ENCODE measurements at places on chromosomes 2 and 18.

DNA sequence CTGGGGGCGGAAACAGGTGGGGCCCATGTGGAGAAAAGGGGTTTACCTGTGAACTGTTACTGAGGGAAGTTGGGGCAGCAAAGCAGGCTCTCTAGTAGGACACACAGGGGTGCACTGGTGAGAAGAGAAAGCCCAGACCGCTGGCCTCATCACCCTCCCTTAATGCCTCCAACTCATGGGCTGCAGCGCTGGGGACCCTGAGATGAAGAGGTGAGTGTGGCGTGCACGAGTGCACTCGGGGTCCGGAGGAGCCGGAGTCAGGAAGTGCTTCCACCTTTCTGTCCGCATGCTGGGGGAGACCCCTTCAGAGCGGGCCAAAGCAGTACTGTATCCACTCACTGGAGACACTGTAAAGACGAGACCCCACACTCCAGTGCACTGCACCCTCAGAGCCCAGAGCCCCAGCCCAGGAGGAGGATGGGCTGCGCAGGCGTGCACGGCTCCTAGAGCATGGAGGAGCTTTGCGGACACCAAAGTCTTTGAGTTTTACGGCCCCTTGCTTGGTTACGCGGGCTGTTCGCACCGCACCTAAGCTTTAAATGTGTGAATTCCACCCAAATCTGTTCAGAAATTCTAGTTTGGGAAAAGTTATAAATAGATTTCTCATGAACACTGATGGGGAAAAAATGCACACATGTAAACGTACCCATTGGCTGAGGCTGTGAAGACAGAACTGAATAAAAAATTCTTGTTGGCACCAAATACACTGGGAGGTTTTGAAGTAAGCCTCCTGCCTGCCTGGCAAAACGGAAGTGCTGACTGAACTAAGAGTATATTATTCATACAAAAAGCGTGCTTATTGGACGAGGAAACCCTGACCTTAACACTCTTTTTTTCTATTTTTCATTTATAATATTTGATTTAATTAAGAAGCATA lies 45.4 kb upstream of the PPP4R1 start:
- no peak for DNase-seq

- no peak for DNase-seq
Measured at GRCh38 chr2:79200762-79201161, 41.2 kb upstream of the REG3A start.

DNA sequence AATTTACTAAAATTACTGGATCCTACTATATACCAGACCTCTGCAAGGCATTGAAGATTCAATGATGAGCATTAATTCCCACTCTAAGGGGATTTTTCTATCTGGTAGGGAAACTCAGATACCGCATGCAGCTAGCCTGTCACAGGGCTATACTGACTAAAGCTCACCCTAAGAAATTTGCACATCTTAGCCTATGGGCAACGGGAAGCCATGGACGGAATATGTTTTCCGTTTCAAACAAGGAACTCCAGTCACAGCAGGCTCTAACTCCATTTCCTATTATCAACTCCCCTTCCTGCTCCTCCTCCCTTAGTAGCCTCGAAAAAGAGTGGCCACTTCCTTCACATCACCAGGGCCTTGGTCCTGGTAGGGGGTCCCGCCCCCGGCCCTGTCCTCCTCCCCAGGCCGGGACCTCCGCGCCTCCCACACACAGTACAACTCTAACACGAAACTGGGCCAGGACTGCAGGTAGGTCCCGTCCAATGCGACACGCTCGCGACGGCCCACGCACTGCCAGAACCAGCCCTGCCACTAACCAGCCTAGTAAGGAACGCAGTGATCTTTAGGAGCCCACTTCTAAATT lies 659 bp upstream of the COX5B start:
- DNase-seq: no peak

- DNase-seq: no peak
Measured at GRCh38 chr18:11857177-11857887, 6.1 kb downstream of the CHMP1B start.

DNA sequence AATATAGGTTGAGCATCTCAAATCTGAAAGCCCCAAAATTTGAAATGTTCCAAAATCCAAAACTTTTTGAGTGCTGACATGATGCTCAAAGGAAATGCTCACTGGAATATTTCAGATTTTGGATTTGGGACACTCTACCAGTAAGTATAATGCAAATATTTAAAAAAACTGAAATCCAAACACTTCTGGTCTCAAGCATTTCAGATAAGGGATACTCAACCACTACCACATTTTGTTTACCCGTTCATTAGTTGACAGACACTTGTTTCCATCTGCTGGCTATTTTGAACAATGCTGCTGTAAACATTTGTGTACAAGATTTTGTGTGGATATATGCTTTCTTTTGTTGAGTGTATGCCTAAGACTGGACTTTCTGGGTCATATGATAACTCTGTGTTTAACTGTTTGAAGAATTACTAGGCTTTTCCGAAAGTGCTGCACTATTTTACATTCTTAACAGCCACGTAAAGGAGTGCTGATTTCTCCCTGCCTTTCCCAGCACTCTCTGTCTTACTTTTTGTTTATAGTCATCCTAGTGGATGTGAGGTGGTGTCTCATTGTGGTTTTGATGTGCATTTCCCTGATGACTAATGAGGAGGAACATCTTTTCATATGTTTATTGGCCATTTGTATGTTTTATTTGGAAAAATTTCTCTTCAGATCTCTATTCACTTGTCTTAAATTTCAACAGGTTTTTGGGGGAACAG lies 19.5 kb upstream of the DCDC2C start:
- DNase-seq: no peak

GRCh38 chr2:33134086-33134771 lies 187.5 kb downstream of the LTBP1 start:
- peak; percentile 97 for DNase-seq

DNA sequence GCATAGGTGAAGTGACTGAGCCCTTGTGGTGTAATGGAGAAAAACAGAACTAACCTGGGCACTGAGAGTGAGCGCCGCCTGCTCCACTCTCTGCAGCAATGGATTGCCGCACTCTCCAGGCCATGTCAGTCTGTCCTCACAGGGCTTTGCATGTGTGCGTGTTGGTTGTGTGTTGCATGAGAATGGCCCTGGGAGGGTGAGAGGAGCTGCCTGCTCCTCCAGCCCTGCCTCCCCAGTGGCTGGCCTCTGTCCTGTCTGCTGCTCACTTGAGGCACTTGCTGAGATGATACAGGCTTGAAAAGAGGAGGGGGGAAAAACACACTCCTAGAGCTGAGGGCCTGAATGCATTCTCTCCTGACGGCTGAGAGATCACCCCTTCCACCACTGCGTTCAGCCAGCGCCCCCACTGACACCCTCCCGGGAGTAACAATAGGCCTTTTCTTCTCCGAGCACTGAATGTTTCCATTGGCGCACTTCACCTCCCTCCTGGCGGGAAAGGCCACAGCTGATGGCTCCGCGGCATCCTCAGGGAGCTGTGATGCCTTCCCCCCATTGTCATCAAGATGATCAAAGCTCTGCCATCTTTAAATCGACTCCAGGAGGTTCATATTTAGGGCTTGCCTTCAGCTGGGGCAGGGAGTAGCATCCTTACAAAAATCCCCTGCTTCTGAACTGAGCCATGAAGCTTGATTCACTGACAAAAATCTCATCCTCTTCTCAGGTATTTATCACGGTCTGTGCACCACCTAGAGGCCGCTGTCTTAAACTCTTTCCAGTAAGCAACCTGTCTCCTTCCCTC lies 49.9 kb upstream of the DAPL1 start:
- peak; percentile 72 for DNase-seq

DNA sequence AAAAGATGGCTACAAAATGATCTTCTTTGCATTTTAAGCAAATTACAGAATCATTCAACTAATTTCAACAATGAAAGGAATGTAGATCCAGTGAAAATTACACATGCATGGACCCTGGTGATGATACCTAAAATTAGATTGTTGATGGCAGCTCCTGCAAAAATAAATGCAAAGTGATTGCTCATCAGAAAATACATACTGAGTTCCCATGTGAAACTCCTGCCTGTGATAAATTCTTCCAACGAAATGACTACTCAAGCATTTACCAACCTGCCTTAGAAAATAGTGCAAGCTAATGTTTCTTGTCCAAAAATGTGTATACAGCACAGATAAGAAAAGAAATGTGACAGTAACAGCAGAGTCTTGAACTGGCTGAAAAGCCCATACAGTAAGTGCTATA lies 300.0 kb upstream of the REV1 start:
- DNase-seq: no peak

- DNase-seq: peak; percentile 69
Measured at GRCh38 chr2:140929849-140930248, 1201.0 kb downstream of the LRP1B start.

- no peak for DNase-seq
Measured at GRCh38 chr2:223727562-223727961, 109.8 kb downstream of the AP1S3 start.

DNA sequence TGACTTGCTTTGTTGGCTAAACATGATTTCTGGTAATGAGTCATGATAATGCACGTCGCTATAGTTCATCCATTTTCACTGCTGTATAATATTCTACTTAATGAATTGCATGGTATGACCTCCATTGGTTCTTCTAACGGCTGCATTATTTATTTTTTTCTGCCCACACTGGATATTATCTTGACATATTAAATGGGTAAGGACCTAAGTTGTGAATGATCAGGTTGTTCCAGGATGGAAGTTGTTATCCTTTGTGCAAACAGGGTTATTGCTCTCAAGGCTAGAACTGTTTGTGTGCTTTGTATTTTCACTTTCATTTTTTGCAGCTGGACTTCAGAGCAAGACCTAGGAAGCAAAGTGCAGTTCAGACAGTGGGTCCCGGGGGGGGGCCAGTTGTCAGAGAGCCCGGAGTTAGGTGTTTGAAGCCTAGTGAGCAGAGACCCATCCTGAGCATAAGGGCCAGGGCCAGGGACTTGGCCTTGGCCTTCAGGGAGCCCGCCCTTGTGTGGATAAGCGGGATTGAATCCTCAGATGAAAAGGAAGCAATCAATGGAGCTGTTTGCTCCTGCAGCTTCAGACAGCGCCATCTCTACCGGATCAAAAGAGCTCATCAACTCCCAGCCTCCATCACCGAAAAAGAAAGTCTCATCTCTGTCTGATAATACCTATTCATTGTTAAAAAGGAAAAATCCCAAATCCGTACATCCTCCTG lies 48.2 kb downstream of the AGAP1 start:
- no peak for DNase-seq

DNA sequence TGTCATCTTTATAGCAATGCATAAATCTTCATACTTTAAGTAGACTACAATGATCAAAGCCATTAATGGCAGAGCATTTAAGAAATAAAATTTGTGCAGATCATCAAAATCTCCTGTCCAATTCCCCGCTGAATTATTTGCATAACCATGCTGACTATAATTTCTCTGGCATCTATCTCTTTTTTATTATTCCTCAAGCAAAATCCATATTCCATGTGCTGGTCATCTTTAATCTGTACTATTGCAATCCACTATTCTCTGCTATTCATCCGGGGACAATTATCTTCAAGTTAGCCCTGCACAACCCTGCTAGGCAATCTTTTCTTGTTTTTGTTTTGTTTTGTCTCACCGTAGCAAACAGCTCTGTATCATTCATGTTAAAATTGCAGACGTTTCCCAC lies 1469.6 kb upstream of the NXPH2 start:
- no peak for DNase-seq

Measured in skin of body (tissue), 3 donors.